ENCODE measurements at places on chromosomes 3 and 15.

- no peak for DNase-seq
Measured at GRCh38 chr3:178851564-178851963, 220.0 kb downstream of the ZMAT3 start.

- DNase-seq: no peak
Measured at GRCh38 chr15:60964527-60964926, 264.6 kb downstream of the RORA start.

- no peak for DNase-seq
Measured at GRCh38 chr3:101133652-101134051, 140.4 kb upstream of the ABI3BP start.

DNA sequence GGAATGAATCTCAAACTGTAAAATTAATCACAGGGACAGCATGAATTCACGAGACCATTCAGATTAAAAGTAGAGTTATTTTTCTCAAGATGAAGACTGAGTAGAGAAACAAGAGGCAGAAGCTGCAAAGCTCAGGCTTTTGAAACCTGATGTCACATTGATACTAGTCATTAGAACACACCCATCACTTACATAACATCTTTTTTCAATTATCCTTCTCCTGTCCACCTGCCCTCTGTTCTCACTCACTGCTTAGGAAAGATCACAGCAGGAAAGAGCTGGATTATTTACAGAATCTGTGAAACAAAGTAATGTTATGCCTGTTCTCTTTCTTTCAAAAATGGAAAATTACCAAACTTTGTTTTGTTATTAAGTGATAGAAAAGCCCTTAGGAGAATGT, 72.0 kb upstream of the CDAN1 start:
- DNase-seq: no peak

DNA sequence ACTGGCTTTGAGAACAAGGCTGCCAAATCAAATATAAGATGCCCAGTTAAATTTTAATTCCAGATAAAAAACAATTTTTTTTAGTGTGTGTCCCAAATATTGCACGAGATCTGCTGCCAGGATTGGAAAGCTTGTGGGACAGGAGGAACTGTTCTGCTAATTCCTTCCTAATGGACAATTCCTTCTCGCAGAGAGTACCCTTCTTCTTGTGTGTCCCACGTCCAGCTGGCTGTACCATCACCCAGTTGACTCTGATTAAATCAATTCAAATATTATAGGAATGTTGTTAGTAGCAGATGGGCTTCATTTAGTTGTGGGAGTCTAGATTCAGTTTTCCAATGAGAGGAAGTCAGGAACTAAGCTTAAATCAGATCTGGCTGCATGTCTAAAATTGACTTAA, 347.9 kb upstream of the ATP10A start:
- DNase-seq: no peak

GRCh38 chr3:131077904-131078303, 51.2 kb downstream of the NEK11 start:
- DNase-seq: no peak

DNA sequence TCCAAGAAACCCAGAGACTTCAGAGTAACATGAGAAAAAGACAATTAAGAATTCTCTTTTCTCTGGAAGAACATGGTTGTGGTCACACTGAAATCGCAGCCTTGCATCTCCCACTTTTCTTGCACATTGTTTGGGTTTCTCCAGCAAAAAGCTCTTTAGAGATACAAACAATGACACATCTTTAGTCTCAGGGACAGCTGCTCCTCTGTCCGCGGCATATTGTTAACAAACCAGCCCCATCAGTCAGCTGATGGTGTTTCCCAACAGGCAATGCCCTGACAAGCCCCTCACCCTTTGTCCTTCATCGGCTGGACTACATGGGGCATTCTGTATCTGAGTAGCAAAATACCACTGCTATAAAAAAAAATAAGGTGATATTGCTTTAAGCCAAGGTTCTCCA, 53.4 kb downstream of the UMPS start:
- no peak for DNase-seq

- no peak for DNase-seq
Measured at GRCh38 chr15:33448151-33448550, 137.4 kb downstream of the RYR3 start.

DNA sequence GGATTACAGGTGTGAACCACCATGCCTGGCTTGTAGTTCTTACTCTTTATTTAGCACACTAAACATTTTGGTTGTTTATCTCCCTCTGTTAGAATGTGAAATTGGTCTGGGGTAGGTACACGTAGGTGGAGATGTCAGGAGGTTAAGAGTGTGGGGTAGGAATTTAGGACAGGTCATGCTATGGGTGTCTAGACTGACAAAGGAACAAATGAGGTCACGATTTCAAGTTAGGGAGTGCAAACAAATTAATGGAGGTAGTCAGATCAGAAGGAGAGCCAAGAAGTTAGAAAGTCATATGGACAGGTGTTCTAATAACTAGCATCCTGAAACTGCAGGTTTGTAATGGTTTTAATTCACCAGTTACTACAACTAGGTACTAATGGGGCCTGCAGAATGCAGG, 19.8 kb downstream of the CDV3 start:
- no peak for DNase-seq

- peak; percentile 73 for DNase-seq
Measured at GRCh38 chr3:108124337-108125152, 33.7 kb upstream of the CD47 start.

DNA sequence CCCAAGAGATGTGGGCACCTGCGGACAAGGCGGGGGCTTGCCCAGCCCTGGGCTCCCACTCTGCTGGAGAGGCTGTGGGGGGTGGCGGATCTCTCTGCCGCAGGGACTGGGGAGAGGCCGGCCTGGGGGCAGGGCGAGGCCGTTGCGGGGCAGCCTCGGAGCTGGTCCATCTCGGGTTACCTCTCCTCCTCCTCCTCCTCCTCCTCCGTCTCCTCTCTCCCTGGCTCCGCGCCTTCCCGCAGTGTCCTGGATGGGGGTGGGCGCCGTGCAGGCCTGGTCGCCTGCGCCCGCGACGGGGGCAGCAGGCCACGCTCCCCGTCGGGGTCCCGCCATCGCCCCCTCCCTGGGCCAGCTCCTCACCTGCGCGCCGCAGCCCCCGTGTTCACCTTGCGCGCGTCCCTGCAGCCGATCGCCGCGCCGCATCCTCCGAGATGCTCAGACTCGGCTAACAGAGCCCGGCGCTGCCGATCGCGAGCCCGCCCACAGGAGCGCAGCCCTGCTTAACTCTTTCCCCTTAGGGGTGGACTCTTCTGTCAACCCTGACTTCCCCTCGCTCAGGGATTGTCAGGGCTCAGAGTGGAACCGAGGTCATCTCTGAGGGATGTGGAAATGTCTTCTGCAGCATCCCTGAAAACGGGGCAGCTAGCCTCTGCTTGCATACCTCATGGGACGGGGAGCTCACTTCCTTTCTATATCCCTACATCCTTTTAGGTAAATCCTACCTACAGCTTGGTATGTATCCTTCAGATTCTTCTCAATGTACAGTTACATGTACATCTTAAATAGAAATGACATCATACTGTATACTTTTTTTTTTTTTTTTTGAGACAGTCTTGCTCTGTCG, at the start of gene PRRT3:
PRRT3 (minus strand) TSS at position 447 of the 844 bp plus-strand sequence. CDS start 2,293 bp downstream, outside the sequence.
- peak; percentile 44 for DNase-seq

DNA sequence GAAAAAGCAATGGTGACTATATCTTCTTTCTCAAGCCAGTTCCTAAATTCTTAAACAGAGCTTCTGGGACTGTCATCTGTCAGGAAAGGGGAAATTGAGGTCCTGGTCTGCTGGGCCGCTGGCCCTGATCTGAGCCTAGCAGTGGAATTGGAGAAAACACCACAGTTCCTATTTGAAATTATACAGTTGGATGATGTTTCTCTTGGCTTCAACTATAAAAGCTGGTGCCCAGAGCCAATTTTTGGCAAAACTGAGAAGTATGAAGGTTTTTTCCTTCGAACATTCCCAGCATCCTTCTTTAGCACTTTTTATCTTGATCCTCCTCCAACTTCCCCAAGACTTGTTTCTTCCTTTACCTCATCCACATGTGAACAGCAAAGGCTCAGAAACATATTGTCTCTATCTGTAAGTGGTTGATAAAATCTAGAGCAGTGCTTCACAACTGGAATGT, 83.9 kb downstream of the CD47 start:
- DNase-seq: no peak
